IMR-90 (cell line): ENCODE measurements at places on chromosomes 13 and 19. TPM values are rescaled to one million over a fixed set of nuclear protein-coding genes. Genes with fewer than 3 reads are reported as not detected.

DNA sequence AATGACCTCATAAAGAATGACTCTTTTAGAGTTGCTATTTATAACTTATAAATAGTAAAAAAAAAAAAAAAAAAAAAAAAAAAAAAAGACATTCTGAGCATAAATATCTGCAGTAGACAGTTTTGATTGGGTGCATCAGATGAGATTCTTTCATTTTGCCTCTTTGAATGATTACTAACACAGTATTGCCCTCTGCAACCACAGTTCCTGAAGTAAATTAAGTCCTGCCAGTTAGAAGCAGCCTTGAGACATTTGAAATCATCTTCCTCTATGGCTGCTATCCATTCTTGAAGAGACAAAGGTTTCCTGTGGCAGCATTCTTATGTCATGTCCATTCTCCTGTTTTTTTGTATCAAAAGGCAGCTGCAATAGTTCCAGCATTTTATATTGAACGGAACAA lies 892.4 kb upstream of the MIR17HG start:
- no peaks in the 10 kb centered on the region for H3K27me3 ChIP-seq
- no peak for DNase-seq
- no peak overlapping the region for H3K27ac ChIP-seq

The CDC42EP5 gene
- 7.2 and 7.8 TPM in 2 replicates for total RNA-seq

GRCh38 chr19:13937479-13938300 lies 527 bp downstream of the PODNL1 start:
- peak overlapping the region; percentile 51 for H3K4me3 ChIP-seq
- peaks cover 6% of the 10 kb centered on the region for H3K36me3 ChIP-seq
- peaks cover 7% of the 10 kb centered on the region for H3K4me1 ChIP-seq
- peak overlapping the region; percentile 38 for H3K27ac ChIP-seq

DNA sequence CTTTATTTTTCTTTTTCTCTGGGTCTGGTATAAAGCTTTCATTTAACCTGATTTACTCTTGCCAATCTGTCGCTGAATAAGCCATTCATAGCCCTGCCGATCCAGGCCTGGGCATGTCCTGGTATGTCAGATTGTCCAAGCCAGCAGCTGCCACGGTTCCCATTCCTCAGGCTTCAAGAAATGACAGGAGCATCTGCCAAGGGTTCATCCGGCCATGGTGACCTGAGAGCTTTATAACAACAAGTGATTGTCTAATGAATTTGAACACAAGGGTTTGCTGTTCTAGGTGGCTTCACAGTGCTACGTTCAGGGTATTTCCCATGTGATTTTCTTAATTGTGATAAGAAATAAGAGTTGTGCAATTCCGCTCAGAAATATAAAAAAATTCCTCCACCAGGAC lies 20.0 kb downstream of the PNMA8A start:
- DNase-seq = no peak
- no peaks in the 10 kb centered on the region for H3K36me3 ChIP-seq
- peaks cover 18% of the 10 kb centered on the region for H3K27me3 ChIP-seq
- H3K27ac ChIP-seq = no peak overlapping the region
- H3K4me1 ChIP-seq = no peaks in the 10 kb centered on the region

- H3K36me3 ChIP-seq = no peaks in the 10 kb centered on the region
- no peaks in the 10 kb centered on the region; the same call in 1 of the 2 replicates for H3K4me1 ChIP-seq
- H3K4me3 ChIP-seq = no peak overlapping the region
- H3K27ac ChIP-seq = no peak overlapping the region
- peaks cover 5% of the 10 kb centered on the region for H3K27me3 ChIP-seq
These were observed 6.9 kb upstream of the HIF3A start for GRCh38 chr19:46289724-46290619.

The ZNF382 gene
- total RNA-seq = 1.9 and 4.5 TPM in 2 replicates

GRCh38 chr19:3669947-3670795 lies 30.1 kb downstream of the PIP5K1C start:
- peak; percentile 84 for DNase-seq
- H3K36me3 ChIP-seq = peaks cover 6% of the 10 kb centered on the region; the same call in 1 of the 2 replicates
- H3K27ac ChIP-seq = peak overlapping the region; percentile 77
- H3K4me3 ChIP-seq = no peak overlapping the region

- no peaks in the 10 kb centered on the region for H3K36me3 ChIP-seq
- H3K4me3 ChIP-seq = no peak overlapping the region
- no peak overlapping the region for H3K27ac ChIP-seq
- peaks cover 3% of the 10 kb centered on the region; the same call in 1 of the 2 replicates for H3K4me1 ChIP-seq
These were observed 8.5 kb upstream of the NFIX start for GRCh38 chr19:12986726-12987125.

The F10 gene
- total RNA-seq = 7.2 and 9.1 TPM in 2 replicates

GRCh38 chr13:33263484-33263883 lies 22.1 kb downstream of the STARD13 start:
- H3K27ac ChIP-seq = no peak overlapping the region
- peaks cover 11% of the 10 kb centered on the region for H3K36me3 ChIP-seq
- peaks cover 52% of the 10 kb centered on the region for H3K4me1 ChIP-seq
- H3K4me3 ChIP-seq = no peak overlapping the region
- no peaks in the 10 kb centered on the region for H3K27me3 ChIP-seq
